ENCODE measurements at places on chromosomes 2 and 18.
A peak's percentile ranks its signal among the peaks of the same experiment; 100 is the strongest.

DNA sequence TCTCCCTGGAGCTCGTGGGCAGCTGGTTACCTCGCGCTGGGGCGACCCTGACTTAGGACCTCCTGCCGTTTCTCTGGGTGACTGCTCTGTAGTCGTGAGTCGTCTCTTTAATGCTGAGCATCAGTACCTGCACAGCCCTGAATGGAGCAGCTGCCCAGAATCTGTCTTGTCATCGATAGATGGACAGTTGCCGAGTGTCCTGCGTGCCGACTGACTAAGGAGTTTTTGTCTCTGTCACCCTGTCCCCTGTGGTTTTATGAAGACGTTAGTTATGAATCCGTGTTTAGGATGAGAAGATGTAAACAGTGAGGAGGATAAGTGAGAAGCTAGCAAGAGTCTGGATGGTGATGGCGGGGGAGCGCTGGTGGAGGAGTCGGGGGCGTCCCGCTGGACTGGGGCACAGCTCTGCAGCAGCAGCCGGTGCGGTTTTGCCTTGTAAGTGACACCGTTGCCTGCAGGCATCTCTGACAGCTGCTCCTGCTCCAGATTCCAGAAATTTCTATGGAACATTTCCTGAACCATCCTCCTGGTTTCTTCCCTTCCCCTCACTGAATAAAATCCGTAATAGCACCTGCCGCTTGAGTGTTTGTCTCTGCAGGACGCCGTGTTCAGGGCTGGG is 13.3 kb downstream of the AGAP1 start:
- no peak for DNase-seq

DNA sequence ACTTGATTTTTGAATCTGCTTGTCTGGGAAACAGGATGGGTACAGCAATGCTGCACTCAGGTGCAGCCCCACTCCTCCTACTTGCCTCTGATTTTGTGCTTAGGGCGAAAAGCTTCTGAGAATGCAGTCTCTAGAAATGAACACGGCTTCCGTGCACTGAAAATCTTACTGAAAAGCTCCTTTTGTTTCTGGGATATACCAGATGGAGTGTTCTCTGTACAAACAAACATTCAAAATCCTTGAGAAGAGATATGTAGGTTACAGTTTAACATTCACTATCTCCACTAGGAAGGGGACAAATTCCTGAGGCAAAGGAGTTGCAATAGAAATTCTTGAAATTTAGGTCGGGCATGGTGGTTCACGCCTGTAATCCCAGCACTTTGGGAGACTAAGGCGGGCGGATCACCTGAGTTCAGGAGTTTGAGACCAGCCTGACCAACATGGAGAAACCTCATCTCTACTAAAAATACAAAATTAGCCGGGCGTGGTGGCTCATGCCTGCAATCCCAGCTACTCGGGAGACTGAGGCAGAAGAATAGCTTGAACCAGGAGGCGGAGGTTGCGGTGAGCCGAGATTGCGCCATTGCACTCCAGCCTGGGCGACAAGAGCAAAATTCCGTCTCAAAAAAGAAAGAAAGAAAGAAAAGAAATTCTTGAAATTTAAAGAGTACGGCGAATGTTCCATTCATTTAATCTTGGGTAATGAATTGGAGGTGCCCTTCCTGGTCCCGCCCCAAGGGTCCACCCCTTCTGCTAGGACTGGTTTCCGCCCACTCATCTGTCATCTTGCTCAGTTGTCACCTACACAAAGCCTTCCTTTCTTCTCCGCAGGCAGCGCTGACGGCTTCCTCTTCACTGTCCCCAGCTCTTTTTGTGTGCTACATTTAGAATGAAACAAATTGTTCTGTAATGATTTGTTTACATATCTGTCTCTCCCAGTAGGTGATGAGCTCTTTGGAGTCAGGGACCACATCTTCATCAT is 92.4 kb downstream of the SOCS6 start:
- no peak for DNase-seq

- no peak for DNase-seq
Observed at GRCh38 chr2:231212329-231212845, 14.0 kb downstream of the ARMC9 start.

GRCh38 chr2:192500550-192501200 is 305.9 kb upstream of the TMEFF2 start:
- no peak for DNase-seq

DNA sequence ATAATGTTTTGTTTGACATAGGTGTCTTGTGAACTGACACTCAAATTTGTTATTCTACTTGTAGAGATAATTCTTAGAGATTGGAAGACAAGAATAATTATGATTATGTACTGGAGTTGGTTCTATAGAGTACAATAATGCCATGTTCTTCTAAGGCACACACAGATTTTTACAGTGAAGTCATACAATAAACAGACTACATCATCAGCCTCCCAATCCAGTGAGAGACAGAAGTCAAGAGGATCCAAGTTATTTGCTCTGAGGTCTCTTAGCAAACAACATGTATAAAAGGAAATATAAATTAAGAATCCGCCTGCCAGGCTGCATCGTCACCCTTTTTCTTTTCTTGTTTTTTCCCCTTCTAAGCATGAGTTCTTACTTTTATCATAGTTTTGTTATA is 613.5 kb upstream of the SETBP1 start:
- DNase-seq = no peak

GRCh38 chr18:36406805-36407204 is 109.3 kb downstream of the FHOD3 start:
- no peak for DNase-seq

DNA sequence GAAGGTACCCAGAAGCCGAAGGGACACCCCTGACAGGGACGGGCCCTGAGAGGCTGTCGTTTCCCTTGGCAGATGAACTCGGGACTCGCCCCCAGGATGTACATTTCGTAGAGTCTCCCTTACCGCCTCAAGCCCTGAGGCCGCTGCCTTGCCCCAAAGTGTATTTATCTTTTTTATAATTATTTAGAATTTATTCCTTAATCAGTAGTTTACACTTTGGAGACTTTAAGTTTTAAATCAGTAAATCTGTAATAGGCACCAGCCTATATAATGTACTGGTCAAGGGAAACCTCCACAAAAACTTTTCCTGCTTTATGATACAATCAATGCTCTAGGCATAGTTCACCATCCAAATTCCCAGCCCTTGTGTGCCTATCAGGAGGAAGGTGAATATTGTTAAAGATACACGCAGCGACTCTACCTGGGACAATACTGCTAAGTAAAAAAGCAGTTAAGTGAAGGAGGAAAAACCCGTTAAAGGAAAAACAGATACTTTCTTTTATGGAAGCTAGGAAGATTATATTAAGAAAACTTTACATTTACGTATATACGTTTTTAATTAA is 848 bp downstream of the VRK2 start:
- DNase-seq = no peak

DNA sequence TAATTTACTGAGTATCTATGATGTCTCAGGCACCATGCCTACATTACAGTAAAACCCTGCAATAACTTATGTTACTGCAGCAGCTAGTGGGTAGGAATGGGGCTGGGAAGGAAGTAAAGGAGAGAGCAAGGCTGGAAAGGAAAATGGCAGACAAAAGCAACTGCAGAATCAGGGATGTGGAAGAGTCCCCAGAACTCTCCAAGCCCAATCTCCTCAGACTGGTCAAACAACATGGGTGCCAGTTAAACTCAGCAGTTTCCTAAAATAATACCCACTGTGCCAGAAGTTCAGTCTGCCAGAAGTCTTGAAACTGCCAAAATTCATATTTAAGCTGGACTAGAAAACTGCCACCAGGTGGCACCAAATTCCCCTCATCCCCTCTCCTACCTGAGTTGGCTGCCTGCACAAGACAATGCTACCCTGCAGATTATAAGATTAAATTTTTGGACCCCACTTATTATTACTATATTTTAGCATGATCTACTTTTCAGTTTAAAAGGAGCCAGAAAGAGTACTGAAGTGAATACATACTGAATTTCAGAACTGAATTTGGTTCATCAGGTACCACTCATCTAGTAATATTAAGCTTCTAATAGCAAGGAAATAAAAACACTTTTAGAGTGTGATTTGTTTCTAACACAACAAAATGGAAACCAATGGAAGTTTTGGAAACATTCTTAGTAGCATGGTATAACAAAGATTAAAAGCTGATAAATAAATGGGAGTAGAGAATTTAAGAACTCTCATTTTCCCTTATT is 86.8 kb upstream of the DNER start:
- peak; percentile 65 for DNase-seq

GRCh38 chr2:105129722-105130232 is 91.9 kb downstream of the MRPS9 start:
- DNase-seq = no peak

DNA sequence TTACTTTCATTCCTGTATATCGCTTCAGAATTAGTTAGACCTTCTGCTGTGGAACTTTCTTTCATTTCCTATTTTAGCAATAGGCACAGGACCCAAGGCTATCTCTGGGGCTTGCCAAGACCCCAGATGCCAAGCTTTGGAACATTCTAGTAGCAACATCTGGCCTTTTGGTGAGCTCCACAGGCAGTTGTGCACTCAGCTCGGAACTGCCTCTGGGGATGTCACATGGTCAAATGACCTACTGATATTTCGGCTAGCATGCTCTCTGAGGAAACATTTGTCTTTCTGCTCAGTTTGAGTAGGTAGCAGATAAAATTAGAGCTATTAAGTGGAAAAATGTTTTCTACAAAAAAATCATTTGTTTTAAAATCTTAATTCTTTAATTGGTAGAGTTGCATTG is 76.6 kb upstream of the ITGA4 start:
- no peak for DNase-seq

All from effector CD4-positive, alpha-beta T cell (primary cell).